NCI-H2029 (cell line): ENCODE measurements at places on chromosomes 4 and X.

DNA sequence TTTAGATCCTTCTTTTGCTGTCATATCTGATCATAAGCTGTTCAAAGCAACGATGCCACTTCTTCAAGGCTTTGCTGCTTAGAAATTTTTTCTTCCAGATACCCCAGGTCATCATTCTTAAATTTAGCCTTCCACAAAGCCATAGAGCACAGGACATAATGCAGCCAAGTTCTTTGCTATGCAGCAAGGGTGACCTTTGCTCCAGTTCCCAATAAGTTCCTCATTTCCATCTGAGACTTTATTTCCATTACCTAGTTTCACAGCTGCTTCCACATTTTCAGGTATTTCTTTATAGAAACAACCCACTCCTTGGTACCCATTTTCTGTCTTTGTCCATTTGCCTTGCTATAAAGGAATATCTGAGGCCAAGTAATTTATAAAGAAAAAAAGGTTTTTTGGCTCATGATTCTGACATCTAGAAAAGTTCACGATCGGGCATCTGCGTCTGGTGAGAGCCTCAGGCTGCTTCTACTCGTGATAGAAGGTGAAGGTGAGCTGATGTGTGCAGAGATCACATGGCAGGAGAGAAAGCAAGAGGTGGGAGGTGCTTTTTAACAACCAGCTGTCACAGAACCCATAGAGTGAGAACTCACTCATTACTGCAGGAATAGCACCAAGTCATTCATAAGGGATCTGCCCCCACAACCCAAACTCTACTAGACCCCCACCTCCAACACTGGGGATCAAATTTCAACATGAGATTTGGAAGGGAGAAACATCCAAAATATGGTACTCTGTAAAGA lies 11.8 kb upstream of the TASL start:
- DNase-seq: no peak

DNA sequence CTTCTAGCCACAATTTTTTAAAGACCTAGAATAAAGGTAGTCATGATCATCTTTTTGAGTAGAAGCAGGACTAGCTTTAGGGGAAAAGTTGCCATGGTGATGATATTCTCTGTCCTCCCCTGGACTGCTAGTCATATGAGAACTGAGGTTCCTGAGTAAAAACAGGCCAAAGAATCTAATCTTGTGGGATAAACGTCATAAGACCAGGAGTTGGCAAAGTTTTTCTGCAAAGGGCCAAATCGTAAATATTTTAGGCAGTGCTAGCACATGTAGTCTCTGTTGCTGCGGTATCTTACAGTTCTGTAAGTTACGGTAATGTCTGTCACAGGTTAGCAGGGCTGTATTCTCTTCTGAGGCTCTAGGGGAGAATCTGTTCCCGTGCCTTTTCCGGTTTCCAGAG lies 3.4 kb downstream of the PRPS2 start:
- DNase-seq: no peak

DNA sequence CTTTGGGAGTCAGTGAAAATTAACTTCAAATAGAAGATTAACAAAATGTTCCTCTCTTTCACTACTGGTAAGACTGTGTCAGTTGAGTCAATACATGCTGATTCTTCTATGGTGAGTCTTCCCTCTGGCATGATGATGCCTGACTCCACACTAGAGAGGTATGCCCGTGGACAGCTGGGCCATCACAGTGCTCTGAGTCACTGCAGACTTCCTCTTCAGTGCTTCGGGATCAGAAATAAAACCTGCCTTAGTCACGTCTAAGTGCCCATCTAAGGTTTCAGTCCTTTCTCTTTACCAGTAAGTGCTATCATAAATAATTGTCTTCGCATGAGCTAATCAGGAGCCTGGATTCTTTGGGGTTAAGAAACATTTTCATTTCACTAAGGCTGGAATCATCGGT lies 1.6 kb upstream of the ASB5 start:
- peak; percentile 4 for DNase-seq

DNA sequence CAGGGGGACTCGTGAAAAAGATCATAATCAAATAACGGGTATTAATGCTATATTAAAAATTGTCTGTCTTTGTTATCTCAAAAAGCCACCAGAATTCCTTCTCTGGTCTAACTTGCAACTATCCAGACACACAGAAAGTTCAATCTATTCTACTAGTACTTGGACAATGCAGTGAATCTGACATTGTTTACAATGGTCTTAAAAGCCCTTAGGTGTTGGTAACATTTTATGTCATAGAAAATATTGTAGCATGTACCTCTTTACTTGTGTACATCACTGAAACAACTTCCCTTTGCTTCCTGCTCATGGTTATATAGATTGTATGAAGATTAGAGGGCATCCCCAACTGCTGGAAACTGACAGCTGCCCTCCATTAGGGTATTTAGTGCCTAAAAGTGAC lies 71.1 kb upstream of the PPP3CA start:
- no peak for DNase-seq

GRCh38 chr4:85793233-85793585 lies 318.3 kb downstream of the ARHGAP24 start:
- DNase-seq: no peak

DNA sequence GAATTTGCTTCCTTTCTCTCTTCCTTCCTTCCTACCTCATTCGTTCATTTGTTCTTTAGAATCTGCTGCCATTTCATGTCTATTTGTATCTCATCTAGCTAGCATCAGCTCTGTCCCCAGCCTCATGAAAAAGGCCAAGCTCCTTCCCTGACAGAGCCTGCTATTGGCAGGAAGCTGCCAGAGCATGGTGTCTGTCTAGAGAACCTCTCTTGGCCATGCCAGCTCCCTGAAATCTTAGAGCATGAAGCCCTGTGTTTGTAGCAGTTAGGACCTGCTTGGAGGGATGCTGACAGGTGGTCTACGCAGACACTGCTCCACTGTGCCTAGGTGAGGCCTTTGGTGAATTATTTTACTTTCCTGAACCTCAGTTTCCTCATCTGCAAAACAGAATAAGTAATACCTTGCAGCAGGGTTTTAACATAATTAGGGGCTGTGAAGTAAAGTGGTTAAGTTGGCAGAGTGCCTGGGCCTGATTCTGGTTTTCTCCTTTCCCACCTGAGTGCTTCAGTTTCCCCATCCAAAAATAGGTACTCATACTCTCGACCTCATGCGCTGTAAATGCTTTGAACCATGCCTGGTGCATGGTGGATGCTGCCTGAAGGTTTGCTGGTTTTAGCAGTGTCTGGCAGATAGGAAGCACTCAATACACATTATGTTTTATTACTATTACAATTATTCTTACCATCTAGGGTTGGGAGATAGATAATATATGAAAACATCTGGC lies 4.7 kb downstream of the PTTG2 start:
- no peak for DNase-seq

GRCh38 chrX:47497271-47497888 lies 14.4 kb upstream of the ZNF41 start:
- no peak for DNase-seq

DNA sequence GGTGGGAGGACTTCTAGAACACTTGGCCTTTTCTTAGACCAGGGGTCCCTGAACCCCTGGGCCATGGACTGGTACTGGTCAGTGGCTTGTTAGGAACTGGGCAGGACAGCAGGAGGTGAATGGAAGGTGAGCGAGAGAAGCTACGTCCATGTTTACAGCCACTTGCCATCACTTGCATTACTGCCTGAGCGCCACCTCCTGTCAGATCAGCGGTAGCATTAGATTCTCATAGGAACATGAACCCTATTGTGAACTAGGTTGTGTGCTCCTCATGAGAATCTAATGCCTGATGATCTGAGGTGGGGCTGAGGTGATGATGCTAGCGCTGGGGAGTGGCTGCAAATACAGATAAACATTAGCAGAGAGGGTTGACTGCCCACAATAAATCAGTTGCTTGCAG lies 100.9 kb upstream of the IGFBP7 start:
- no peak for DNase-seq

GRCh38 chrX:19842542-19842941 lies 44.9 kb downstream of the SH3KBP1 start:
- DNase-seq: no peak
